Right forelimb (tissue), 1 donor: ENCODE measurements at places on chromosomes 16 and 17.

GRCh38 chr17:40167685-40168261 is 9.5 kb upstream of the RAPGEFL1 start:
- no peak for DNase-seq

- DNase-seq, result no peak
Measured at GRCh38 chr16:69188236-69188549, 1.2 kb downstream of the SNTB2 start.

DNA sequence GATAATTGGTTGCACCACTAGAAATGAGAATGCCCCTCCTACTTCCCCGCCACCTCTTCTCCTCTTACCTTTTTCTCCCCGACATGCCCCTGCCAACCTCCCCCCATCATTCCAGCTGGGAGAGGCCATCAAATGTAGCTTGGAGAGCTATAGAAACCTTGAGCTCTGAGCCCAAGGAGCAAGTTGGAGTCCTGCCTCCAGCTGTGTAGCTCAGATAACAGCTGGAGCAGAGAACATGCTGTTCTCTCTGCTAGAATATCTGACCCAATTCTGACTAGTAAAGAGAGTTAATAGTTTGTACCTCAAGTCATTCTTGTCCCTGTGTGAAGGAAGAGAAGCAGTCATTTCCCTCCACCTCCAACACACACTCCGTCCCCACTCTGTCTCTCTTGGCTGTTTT is 490.3 kb downstream of the MAF start:
- no peak for DNase-seq

DNA sequence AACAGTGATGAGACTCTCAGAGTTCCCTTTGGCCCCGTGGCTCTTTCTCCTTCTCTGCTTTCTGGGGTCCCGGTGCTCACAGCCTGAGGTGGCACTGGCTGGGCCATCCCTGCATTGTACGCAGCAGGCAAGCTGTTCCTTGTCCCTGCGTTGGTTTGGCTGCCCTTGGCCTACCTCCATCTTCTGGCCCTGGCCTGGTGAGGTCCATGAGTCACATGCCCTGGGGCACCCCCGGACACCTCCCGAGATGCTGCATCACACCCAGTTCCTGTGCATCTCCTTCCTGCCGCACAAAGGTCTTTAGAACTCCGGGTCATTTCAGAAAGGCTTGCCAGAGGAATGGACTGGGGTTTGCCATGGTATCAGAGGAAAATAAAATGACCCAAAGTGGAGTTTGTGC is 9.5 kb downstream of the SULT1A2 start:
- DNase-seq, result no peak

GRCh38 chr17:77424585-77425344 is 284.0 kb downstream of the SEC14L1 start:
- DNase-seq, result peak; percentile 92

- DNase-seq, result peak; percentile 60
Measured at GRCh38 chr17:64028874-64029464, 8.5 kb upstream of the ICAM2 start.

DNA sequence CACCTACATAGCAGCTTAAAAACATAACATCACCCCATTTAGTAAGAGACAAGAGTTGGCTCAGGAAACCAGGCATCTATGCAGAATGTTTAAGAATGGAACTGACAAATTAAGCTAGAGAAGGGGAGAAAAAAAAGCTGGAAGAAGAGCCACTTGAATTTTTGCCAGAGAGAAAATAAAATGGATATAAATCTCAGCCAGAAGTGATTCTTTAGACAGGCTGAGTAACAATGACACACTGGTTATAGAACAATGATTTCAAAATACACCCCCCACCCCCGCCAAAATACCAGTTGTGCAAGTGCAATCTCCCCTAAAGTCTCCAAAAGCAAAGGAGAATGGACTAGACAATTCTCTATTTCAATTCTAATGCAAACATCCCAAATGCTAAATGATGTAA is 22.4 kb downstream of the LSM12 start:
- no peak for DNase-seq

DNA sequence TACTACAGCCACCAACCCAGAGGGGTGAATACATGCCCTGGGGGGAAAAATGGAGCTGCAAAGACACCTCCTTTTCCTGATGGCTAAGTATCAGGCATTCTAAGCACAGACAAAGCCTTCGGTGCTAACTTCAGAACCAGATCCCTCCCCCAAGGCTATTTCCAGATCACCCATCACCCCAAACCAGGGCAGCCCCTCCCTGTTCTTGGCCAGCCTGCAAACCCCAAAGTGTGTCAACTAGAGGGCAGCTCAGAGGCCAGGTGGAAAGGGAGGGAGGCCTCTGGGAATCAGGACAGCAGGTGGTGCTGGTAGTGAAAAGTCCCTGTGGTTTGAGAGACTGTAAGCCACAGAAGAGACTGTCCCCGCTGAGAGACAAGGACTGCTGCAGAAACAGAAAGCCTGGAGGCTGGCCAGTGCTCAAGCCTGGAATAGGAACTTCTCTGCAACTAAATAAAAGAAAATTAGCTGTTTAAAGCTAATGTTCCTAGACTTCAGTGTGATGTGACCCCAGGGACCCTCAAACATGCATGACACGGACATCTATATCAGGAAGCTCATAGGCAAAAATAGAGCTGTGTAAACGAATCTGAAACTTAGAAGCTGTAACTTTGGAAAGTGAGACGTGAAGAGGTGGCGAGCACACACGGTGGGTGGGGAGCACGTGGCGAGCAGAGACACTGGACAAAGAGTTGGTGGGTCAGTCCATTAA is 9.1 kb downstream of the TUBG1 start:
- peak; percentile 63 for DNase-seq

- DNase-seq, result no peak
Measured at GRCh38 chr16:78298986-78299385, 199.5 kb downstream of the WWOX start.

DNA sequence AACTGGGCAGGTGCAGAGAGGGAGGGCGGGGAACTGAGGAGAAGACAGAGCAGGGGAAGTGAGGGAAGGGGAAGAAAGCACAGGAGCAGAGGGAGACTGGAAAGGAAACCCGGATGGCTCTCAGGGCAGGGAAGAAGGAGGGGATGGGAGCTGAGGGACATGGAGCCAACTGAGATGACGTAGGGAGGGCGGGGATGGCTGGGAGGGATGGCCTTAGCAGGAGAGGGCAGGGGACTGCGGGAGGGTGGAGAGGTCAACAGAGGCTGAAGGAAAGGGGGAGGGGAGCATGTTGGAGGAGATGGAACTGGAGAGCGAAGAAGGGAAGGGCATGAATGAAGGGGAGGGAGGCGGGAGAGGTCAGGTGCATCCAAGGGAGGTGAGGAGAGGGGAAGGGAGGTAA is 81.9 kb downstream of the KCNJ12 start:
- DNase-seq, result no peak

GRCh38 chr17:66381701-66382362 is 79.4 kb downstream of the PRKCA start:
- no peak for DNase-seq

DNA sequence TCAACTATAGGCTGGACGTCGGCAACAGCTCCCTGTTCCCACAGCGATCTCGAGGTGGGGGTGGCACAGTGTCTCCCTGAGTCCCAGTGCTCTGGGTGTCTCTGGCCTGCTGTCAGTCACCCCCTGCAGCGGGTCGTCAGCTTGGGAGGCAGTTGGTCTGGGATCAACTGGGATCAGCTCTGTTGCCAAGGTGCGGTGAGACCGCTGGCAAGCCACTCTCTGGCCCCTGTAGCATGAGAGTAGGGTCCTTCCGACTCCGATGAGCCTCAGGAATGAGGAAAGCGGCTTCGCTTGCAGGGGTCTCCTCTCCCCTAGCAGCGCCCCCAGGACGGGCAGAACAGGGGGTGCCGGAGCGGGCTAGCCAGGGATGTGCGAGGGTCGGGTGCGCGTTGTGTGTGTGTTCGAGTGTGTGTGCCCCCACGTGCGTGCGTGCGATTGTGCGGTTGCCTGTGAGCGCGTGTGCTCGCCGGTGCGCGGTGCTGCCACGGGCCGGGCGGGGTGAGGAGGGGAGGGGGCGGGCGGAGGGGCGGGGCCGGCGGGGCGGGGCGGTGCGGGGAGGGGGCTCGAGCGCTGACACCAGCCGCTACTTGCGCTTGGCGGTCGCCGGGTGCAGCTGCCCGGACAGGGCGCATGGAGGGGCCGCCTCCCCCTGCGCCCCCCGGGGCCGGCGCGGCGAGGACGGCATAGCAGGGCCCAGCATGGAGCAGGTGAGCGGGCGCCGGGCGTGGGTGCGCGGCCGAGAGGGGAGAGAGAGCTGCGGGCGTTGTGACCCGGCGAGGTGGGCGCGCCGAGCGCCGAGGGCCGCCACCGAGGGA is 9.4 kb upstream of the ARHGAP23 start:
- no peak for DNase-seq

GRCh38 chr16:30774367-30775130 is 12.4 kb downstream of the RNF40 start:
- no peak for DNase-seq

- no peak for DNase-seq
Measured at GRCh38 chr16:3161235-3162018, 26.6 kb upstream of the OR1F1 start.

DNA sequence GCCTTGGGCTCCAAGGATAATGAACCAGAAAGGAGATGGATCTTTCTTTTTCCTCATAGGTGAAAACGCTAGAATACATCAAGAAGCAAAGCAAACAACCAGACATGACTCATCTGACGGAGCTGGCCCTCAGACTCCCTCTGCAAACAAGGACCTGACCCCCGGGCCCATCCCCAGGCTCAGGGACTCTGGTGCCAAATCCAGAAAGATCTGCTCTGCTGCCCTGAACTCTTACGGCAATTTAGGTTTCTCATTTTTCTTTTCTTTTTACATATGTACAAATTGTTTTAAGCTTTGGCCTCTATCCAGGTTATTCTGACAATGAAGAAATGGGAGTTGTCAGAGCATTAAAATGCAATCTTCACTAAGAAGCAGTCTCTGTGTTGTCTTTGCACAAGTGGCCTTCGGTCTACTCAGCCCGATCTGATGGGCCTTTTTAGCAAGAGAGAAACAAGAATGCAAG is 17.7 kb downstream of the KNOP1 start:
- DNase-seq, result no peak

DNA sequence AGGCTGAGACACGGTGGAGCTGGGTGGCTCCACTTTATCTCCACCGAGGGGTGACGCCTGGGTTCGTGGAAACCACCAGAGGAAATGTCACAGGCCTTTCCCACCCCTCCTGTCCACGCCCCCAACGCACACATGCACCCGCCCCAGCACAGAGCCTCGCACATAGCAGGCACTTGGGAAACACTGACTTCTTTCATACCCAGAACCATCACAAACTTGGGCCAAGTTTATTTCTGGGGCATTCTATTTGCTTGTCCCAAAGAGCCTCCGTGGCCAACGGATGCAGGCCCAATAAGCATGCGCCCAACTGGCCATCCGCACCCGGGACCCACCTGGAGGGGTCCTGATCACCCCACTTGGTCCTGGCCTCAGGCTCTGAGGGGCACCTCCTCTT is 3.3 kb downstream of the BCAR1 start:
- peak; percentile 43 for DNase-seq

DNA sequence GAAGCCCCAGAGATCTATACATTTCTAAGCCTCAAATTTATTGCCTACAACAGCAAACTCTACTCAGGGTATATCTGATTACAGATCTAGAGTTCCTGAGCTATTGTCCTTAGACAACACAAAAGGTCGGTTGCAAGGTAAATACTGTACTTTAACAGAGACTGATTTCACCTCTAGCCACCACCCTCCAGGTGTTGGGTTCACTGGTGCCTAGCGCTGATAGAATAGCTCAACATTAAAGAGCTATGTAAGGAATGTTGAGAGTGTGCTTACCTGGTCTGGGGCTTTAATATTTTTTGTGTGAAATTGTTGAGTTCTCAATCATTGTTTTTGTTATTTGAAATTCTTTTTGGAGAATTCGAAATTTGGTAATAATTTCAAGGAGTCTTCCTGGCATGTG is 277.0 kb upstream of the PSMD7 start:
- DNase-seq, result no peak

DNA sequence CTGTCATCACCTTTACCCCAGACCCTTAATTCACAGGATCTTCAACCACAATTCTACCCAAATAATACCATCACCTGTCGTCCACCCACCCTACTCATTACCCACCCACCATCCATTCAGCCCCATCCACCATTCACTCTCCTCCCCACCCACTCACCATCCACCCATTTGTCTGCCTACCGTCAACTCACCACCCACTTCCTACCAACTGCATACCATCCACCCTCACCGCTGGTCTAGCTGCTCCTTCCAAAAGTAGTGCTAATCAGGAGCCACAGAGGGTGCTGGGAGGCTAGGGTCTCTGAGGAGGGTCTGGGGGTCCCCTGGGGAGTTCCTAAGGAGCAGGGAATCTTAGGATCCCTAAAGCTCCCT is 12.0 kb upstream of the IGFBP4 start:
- no peak for DNase-seq

DNA sequence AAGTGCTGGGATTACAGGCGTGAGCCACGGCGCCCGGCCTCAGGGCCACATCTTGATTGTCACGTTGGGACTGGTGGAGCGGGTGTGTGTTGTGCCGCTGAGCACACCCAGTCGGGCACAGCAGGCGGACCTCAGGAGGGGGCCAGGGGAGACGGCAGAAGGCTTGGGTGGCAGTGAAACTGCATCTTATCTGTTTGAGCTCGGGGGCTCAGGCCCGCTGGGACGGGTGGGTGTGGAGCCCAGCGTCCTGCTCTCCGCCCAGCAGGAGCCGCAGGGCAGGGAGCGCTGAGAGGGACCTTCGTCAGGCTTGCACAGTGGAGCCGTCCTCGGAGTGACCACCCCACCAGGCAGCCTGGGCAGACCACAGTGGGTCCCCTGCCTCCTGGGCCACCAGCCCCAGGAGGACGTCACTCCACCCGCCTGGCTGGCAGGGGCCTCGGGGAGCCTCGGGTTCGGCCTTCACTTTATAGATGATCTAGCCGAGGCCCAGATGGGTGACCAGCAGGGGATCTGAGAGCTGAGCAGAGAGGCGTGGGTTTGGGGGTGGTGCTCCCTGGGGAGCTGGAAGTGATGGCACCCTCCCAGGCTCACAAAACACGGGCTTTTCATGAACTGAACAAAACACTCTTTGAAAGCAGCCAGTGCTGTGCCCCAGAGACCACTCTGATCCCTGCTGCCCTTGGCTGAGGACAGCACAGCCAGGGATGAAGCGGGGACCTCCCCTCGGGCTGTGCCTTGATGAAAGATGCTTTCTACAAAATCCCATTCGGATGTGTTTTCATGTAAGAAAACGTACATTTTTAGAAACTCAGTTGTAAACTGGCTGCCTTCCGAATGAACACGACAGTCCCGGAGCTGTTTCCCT is 181.1 kb downstream of the SEC14L1 start:
- DNase-seq, result peak; percentile 44

DNA sequence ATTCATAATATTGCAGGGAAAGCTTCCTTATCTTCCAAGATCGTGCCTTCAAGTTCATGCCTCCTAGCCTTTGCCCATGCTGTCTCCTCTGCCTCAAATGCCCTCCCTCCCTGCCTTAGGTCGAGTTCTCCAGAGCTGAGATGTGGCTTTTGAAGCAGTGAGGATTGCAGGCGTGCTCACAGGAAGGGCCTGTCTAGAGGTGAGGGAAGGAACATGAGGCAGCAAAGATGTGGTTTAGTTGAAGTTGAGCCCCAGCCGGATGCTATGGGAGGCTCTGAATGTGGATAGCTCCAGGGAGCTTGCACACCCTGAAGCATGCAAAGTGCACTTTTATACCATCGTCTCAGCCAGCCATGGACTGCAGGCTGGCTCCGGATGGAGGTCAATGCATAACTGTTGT is 754.6 kb upstream of the EEF2KMT start:
- DNase-seq, result no peak

- no peak for DNase-seq
Measured at GRCh38 chr16:17777408-17777863, 306.7 kb upstream of the XYLT1 start.

- no peak for DNase-seq
Measured at GRCh38 chr16:66190411-66190810, 176.1 kb upstream of the CDH5 start.
